Effector memory CD4-positive, alpha-beta T cell (primary cell): ENCODE measurements at places on chromosomes 11 and 22.

- no peak for DNase-seq
Measured at GRCh38 chr22:19612866-19613572, 88.8 kb upstream of the CLDN5 start.

GRCh38 chr11:101180481-101180880 lies 50.9 kb upstream of the PGR start:
- no peak for DNase-seq

DNA sequence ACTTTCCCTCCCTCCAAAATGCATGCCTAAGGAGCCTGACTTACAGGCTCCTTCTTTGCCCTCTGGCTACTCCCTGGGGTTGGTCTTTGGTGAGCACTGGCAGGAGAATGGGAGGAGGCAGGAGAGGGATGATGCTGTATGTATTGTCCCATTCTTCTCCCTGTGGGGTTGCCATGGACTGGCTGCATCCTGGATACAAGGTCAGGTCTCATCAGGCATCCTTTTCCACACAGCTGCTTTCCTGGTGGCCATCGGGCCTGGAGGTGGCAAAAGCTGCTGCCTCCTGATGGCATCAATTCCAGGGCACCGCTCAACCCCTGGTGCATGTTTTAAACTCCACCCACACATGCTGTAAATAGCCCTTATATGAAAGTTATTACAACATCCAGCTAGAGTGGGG lies 257.2 kb downstream of the ETS1 start:
- DNase-seq = no peak

DNA sequence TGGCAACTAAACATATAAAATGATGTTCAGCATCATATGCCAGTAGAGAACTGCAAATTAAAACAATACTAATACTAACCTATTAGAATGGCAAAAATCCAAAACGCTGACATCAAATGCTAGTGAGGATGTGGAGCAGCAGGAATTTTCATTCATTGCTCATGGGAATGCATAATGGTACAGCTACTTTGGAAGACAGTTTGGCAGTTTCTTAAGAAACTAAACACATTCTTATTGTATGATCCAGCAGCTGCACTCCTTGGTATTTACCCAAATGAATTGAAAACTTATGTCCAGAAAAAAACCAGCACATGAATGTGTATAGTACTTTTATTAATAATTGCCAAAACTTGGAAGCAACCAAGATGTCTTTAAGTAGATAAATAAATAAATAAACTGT lies 258.0 kb downstream of the TENM4 start:
- no peak for DNase-seq

- no peak for DNase-seq
Measured at GRCh38 chr22:42185915-42186439, 55.4 kb upstream of the CYP2D6 start.

DNA sequence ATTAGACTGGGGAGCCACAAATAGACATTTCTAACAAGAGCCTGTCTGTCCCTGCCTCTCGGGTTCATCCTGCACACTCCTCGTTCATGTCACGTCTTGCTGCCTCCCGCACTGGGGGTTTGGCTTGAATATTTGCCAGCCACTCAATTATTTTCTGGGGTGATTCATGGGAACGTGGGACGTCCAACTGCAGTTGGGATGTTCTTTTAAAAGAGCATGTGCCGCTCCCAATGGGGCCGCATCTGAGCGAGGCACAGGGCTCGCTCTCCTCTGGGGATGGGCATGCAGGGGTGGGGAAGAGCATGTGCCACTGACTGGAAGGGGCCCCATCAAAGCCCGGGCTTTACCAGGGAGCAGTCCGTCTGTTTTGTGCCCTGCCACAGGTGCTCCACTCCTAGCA lies 43.4 kb downstream of the PARVG start:
- DNase-seq = no peak

DNA sequence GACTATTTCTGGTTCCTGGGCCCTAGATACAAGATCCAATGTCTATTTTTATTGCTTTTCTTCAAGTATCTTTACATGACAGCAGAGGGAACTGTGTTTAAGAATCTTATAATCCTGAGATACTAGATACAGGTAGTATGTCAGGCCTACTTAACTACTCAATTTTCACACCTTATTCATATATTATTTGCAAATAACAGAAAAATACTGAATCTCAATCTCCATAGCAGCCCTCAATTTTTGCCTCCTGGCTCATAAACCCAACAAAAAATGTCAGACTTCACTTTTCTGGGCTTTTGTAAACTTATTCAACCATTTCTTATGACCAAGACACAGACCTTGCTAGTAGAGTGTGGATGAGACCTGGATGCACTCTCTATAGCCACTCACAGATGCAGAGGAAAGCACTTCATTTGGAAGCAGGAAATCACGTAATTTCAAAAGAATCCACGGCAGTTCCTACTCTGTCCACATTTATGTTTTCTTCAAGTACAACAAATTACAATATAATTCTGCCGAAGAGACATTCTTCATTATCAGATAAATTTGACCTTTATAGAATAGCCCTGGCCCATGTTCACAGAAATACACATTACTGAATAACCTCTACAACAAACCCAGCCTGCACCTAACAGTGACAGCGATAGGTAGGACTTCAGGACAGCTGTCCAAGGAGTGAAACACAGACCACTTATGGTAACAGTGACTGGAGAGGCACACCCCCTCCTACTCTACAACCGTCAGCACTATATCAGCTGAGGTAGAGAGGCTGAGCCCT lies 62.0 kb upstream of the YPEL1 start:
- DNase-seq = no peak

DNA sequence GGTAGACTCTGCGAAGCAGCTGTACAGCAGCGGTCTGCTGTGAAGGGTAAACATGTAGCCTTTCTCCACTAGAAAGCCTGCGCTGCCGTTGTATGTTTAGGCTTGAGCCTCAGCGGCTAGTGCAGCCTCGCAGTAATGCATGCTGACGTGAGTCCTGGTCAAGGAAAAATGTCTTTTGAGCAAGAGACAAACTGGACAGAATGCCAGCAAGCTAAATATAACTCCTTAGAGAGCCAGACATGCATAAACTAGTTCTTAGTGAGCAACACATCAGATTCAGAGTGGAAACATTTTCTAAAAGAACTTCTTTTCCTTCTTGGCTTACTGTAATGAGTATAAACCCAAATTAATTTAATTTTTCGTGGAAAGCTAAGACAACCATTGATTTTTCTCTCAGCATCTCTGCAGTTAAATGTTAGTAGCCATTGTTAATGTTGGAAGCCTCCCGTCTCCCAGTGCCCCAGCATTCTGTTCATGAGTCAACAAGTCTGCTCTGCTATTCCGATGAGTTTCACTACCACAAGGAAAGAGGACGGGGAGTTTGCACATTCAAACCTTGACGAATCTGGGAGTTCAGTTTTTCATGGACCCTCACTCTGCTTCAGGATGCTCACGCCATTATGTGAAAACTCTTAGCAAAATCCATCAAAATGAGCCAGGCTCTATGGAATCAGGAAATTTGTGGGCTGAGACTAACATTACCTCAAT lies 51.4 kb downstream of the JAM3 start:
- DNase-seq = no peak

DNA sequence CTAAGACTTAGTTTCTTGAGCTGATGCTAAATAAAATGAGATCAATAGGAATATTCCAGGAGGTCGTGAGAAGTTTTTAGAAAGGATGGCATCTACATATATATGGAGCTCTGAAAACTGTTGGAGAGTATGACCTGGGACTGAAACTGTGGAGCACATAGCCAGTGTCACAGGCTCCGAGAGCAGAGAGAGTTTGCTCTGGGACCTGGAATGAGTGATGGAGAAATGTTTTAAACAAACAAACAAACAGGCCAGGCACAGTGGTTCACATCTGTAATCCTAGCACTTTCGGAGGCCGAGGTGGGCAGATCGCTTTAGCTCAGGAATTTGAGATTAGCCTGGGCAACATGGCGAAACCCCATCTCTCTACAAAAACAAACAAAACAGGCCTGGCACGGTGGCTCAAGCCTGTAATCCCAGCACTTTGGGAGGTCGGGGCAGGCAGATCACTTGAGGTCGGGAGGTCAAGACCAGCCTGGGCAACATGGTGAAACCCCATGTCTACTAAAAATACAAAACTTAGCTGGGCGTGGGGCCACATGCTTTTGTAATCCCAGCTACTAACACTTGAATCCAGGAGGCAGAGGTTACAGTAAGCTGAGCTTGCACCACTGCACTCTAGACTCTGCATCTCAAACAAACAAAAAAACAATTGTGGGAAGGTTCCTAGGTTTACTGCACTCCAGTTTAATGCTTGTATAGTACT lies 67.1 kb downstream of the SLC35F2 start:
- no peak for DNase-seq

GRCh38 chr11:116173506-116173905 lies 599.3 kb downstream of the BUD13 start:
- DNase-seq = no peak

- DNase-seq = no peak
Measured at GRCh38 chr11:75230621-75231020, 10.0 kb upstream of the TPBGL start.
